Activated CD4-positive, alpha-beta T cell treated with anti-CD3 and anti-CD28 coated beads for 24 hours (primary cell): ENCODE measurements at places on chromosomes 4 and X.
A peak's percentile ranks its signal among the peaks of the same experiment; 100 is the strongest.

- peak; percentile 98 for DNase-seq
Observed at GRCh38 chr4:189940178-189941004, at the start of gene FRG1. FRG1 (plus strand) TSS chr4:189940872; CDS start chr4:189941010, 138 bp downstream.

GRCh38 chrX:85020216-85020615, 16.5 kb downstream of the APOOL start:
- no peak for DNase-seq

DNA sequence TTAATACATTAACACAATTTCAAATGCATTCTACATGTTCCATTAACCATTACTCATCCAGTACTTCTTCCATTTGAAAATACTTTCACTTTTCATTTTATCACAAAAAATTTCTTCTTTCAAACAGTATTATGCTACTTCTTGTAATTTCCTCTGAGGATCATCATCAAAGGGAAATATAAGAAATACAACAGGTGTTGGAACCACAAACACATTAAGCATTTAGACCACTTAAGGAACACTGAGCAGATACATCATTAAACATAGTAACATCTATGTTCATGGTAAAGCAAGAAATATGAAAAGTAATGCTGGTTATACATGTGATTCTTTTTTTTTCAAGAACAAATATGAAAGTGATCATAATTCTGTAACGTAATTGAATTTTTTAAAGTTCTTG, 2207.0 kb downstream of the ARAP2 start:
- DNase-seq: no peak

- peak; percentile 8 for DNase-seq
Observed at GRCh38 chr4:42627885-42628646, 28.8 kb downstream of the ATP8A1 start.

DNA sequence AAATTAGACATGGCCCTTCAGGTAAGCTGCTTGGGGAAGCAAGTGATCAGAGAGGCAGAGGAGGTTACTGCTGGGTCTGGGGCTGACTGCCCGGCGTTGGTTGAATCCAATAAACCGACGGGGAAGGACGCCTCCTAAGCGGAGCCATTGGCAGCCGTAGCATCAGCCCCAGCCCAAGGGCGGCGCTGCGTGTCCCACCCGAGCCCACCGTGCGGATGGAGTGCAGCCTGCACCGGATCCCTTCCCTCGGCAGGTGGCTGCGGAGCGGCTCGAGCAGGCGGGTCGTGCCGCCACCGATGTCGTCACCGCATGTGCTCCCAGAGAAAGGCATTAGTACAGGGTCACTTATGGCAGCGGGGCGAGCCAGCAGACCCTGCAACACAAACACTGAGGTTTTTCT, 82.1 kb downstream of the ALPK1 start:
- DNase-seq: no peak

- no peak for DNase-seq
Observed at GRCh38 chrX:124981420-124981819, 338.3 kb upstream of the TEX13C start.

DNA sequence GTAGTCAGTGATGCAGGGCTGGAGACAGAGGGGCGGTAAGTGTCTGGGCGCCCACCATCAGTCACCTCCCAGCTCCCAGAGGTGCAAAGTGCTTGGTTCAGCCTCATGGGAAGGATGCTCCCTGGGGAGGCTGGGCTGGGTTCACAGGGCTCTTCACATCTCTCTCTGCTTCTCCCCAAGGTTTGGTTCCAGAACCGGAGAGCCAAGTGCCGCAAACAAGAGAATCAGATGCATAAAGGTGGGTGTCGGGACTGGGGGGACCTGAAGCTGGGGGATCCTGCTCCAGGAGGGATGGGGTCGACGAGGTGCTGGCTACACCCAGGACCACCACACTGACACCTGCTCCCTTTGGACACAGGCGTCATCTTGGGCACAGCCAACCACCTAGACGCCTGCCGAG, 10.1 kb downstream of the SHOX start:
- no peak for DNase-seq

DNA sequence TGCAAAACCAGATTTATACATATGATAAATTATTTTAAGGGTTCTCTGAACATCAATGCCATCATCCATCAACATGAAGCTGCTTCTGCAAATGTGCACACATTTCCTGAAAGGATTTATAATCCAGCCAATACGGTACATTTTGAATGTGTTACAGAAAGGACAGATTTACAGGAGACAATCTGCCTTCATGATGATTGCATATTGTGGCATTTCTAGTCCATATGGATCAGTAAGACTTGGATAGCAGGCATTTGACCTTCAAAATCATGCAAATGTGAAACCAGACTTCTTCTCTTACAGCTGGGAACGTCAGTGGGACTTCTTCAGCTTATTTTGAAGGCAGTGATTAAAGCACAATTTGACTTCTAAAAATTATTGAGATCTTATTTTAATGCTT, 217.3 kb upstream of the GK2 start:
- DNase-seq: no peak

GRCh38 chrX:64169988-64170387, 35.5 kb downstream of the AMER1 start:
- DNase-seq: no peak

GRCh38 chr4:112706840-112707207, 69.9 kb downstream of the LARP7 start:
- no peak for DNase-seq

DNA sequence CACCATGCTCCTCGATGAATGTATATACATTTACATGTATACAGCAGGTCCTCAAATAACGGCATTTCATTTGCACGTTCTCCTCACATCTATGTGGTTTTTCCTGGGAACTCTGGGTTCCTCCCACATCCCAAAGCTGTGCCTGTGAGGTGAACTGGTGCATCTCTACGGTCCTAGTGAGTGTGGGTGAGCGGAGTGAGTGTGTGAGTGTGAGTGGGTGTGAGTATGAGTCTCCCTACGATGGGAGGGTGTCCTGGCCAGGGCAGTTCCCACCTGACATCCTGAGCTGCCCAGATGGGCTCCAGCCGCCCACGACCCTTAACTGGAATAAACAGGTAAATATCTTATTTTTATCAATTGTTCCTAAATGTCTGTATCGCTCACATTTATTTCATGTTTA, 40.0 kb downstream of the ACSL1 start:
- DNase-seq: no peak

GRCh38 chr4:42362591-42362990, 34.7 kb upstream of the SHISA3 start:
- DNase-seq: no peak

GRCh38 chr4:185082561-185082960, 60.5 kb upstream of the SLC25A4 start:
- DNase-seq: no peak

DNA sequence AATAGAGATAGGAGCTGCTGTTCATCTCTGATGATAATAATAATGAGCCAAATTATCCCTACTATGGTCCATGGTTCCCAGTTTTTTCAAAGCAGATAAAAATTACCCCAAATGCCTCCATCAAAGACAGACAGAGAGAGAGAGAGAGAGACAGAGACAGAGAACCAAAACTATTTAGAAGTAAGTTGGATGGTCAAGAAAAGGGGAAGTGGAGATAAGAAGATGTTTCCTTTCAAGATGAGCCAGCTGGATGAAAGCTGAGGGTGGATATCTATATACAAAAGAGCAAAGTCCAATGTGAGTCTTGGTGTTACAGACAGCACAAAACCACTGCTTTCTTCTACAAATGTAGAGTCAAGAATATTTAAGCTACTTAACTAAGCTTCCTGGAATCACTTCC, 173.9 kb downstream of the GRIA3 start:
- no peak for DNase-seq

DNA sequence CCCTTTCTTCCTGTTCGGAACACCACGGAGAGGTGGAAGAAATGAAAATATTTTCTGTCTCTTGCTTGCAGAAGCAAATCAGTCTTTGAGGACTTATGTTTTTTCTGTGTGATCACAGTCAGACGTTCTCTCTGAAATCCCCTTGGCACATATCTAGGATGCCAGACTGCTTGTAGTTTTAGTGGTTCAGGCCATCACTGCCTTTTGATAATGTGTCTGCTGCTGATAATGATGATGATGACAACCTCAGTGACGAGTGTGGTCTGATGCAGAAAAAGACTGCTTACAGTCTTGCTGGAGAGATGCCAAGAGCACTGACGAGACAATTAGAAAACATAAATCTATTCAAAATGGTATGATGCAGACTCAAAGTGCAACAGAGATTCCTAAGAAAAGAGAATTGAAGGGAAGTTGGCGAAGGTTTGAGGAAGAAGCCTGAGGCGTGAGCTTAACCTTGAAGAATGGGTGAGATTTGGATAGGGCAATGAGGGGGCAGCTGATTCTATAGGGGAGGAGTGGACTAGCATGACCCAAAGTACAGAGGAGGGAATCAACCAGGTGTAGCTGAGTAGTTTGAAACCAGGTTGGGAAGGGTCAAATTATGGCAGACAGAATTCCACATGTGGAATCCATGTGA, 7.9 kb downstream of the RAB33A start:
- no peak for DNase-seq
